ENCODE measurements at places on chromosomes 6 and 20.

DNA sequence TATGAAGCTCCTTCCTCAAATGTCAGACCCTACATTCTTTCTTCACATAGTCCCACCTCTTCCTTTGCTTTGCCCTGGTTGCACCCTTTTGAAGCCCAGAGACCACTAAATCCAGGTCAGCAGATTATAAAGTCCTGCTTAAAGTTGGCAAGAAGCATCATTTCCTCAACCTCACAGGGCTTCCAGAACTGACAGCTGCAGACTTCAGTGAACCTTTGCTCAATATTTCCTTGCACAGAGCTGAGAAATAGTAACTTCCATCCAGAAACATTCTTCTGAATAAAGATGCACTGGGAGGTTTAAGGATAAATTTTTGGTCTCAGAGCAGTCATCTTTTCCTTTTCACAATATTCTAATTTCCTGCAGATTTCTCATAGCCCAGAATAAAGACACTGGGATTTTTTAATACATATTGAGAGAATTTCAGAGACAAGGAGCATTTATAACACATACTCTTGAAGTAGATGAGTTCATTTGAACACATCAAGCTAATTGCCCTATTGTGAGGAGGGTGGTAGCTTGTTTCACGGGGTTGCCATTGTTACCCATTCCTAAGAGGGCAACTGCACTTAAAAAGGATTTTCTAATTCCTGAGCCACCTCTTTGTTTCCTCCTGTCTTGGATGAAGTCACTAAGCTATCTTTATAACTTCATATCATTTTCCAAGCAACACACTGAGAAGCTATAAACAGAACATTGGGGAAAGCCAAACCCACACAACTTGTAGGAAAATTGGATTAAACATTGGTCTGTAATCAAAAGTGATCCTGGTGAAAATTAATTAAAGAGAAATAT, 150.2 kb upstream of the PLN start:
- peaks cover 6% of the 10 kb centered on the region for H3K27me3 ChIP-seq
- peaks cover 4% of the 10 kb centered on the region for H3K36me3 ChIP-seq
- H3K27ac ChIP-seq: no peak overlapping the region
- H3K4me3 ChIP-seq: no peak overlapping the region
- no peaks in the 10 kb centered on the region for H3K4me1 ChIP-seq

DNA sequence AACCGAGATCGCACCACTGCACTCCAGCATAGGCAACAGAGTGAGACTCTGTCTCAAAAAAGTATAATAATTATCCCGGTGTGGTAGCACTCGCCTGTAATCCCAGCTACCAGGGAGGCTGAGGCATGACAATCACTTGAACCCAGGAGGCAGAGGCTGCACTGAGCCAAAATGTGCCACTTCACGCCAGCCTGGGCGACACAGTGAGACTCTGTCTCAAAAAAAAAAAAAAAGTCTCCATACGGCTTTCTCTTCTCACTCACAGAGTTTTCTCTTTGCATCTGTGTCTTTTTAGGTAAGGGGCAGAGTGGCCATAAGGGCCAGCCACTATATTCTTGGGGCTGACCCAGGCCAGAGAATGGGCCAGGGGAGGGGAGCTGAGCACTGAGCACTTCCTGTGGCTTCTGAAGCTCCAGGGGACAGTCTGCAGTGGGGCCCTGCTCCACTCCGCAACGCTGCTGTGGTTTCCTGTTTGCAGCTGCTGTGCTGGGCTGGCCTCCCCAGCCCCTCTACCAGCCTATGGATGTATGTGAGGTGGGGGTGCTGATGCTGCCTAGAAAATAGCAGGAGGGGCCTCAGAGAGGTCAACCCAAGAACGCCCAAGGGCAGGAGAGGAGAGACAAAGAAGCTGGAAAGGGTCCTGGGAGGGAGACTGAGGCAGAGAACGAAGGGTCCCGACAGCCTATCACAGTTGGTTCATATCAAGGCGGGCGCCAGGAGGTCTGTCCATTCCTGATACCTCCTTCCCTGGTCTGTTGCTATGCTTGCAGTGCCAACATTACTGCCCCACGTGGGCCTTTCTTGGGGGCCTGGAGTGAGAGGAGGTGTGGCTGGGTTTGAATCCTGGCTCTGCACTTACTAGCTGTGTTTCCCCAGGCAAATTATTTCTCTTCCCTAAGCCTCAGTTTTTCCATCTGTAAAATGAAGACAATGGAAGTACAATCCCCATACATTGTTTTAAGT, 16.0 kb downstream of the SLA2 start:
- no peaks in the 10 kb centered on the region for H3K36me3 ChIP-seq
- no peak overlapping the region for H3K4me3 ChIP-seq
- no peak for DNase-seq
- H3K27ac ChIP-seq: no peak overlapping the region
- H3K27me3 ChIP-seq: peaks cover 2% of the 10 kb centered on the region

GRCh38 chr6:83429857-83430610, 817 bp downstream of the ME1 start:
- H3K27ac ChIP-seq: peak overlapping the region; percentile 93
- peaks cover 12% of the 10 kb centered on the region for H3K36me3 ChIP-seq
- H3K4me1 ChIP-seq: peaks cover 71% of the 10 kb centered on the region
- no peaks in the 10 kb centered on the region for H3K27me3 ChIP-seq
- DNase-seq: no peak

DNA sequence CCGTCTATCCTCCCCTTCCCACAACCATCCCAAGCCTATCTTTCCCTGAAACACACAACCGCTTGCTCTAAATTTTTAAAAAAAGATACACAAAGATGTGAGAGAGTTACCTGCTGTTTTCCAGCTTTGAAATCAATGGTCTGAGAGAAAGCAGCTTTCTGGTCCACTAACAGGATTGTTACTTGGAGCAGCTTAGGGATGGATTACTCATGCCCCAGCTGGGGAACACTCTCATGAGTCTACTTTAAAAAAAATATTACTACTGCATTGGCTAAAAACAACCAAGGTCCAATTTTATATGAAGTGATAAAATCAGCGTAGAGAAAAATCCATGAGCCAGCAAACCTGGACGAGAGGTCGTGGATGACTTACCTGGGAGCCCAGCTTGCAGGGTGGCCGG, 29.6 kb upstream of the FOXC1 start:
- peaks cover 3% of the 10 kb centered on the region for H3K27me3 ChIP-seq
- DNase-seq: no peak
- no peak overlapping the region for H3K4me3 ChIP-seq
- H3K27ac ChIP-seq: peak overlapping the region; percentile 45
- peaks cover 2% of the 10 kb centered on the region for H3K36me3 ChIP-seq
- peaks cover 15% of the 10 kb centered on the region for H3K4me1 ChIP-seq

GRCh38 chr20:53444401-53445149, 149.1 kb downstream of the ZNF217 start:
- no peaks in the 10 kb centered on the region for H3K27me3 ChIP-seq
- H3K27ac ChIP-seq: no peak overlapping the region
- no peak overlapping the region for H3K4me3 ChIP-seq
- peaks cover 2% of the 10 kb centered on the region for H3K36me3 ChIP-seq

- no peak for DNase-seq
- peaks cover 17% of the 10 kb centered on the region for H3K4me1 ChIP-seq
- H3K4me3 ChIP-seq: no peak overlapping the region
- peaks cover 57% of the 10 kb centered on the region for H3K27me3 ChIP-seq
- H3K36me3 ChIP-seq: no peaks in the 10 kb centered on the region
Measured at GRCh38 chr6:144062786-144063185, 32.6 kb downstream of the SF3B5 start.

GRCh38 chr6:26056583-26057350, 30.5 kb upstream of the HFE start:
- H3K36me3 ChIP-seq: no peaks in the 10 kb centered on the region
- no peak for DNase-seq
- H3K4me1 ChIP-seq: peaks cover 12% of the 10 kb centered on the region
- peak overlapping the region; percentile 99 for H3K27ac ChIP-seq

DNA sequence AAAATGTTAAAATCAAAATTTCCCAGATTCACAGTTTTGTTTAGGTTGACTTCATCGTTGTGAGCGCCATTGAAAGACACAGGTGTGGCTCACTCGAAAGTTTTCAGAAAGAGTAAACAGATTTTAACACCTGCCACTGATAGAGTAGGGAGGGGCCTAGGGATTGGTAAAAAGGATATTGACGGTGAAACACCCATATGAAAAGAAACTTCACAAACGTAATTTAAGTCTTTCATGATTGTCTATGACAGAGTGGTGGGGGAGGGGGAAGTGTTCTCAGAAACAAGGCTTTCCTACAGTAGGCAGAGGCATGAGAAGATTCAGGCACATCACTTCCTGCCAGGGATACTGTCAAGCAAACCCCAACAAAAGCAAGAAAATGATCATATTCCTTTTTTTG, 101.4 kb downstream of the PERP start:
- H3K36me3 ChIP-seq: no peaks in the 10 kb centered on the region
- H3K27me3 ChIP-seq: peaks cover 1% of the 10 kb centered on the region
- no peak for DNase-seq
- H3K27ac ChIP-seq: no peak overlapping the region
- H3K4me3 ChIP-seq: no peak overlapping the region
- no peaks in the 10 kb centered on the region for H3K4me1 ChIP-seq

- H3K36me3 ChIP-seq: peaks cover 18% of the 10 kb centered on the region
- peaks cover 1% of the 10 kb centered on the region for H3K27me3 ChIP-seq
- peaks cover 23% of the 10 kb centered on the region for H3K4me1 ChIP-seq
- no peak overlapping the region for H3K27ac ChIP-seq
- H3K4me3 ChIP-seq: no peak overlapping the region
Measured at GRCh38 chr6:101826269-101826668, 432.8 kb downstream of the GRIK2 start.

GRCh38 chr20:45822857-45823256, 4.3 kb downstream of the TNNC2 start:
- DNase-seq: no peak
- H3K27ac ChIP-seq: no peak overlapping the region
- H3K4me3 ChIP-seq: no peak overlapping the region
- H3K4me1 ChIP-seq: peaks cover 38% of the 10 kb centered on the region
- peaks cover 4% of the 10 kb centered on the region for H3K27me3 ChIP-seq

DNA sequence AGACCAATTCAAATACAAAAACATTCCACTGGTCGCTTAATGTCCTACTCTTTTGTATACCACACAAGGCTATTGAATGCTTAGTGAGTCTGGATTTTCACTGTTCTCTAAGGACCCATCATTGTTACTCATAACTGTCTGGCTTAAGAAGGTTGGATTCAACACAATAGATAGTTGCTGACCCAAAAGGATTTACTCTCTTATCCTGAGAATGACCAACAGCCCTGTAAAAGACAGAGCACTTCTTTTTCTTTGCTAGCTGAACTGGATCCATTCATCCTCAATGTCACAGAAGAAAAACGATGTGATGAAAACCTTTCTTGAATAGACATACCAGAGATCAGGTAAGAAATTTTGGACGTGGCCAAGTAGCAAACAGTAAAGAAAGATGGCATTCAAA, 645.6 kb downstream of the KHDRBS2 start:
- H3K36me3 ChIP-seq: no peaks in the 10 kb centered on the region
- no peak for DNase-seq
- H3K27ac ChIP-seq: no peak overlapping the region
- H3K4me3 ChIP-seq: no peak overlapping the region
- H3K4me1 ChIP-seq: no peaks in the 10 kb centered on the region

DNA sequence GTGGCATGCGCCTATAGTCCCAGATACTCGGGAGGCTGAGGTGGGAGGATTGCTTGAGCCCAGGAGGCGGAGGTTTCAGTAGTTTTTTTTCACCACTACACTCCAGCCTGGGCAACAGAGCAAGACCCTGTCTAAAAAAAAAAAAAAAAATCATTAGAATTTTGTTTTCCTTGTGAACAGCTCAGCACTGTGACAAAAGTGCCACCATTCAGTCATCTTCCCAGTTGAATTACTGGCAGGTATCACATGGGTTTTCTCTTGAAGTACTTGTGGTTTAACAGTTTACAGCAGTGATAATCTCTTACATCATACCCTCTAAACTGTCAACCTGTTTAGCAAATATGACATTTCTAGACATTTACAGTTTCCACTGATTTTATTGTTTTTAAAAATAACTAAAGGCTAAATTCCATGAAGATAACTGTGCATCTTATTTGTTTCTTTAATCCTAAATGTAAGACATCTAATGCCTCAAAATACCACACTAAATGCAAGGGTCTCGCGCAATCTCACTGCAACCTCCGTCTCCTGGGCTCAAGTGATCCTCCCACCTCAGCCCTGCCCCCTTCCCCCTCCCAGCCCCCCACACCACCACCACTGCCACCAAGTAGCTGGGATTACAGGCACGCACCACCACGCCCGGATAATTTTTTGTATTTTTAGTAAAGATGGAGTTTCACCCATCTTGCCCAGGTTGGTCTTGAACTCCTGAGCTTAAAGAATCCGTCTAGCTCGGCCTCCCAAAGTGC, 7.0 kb downstream of the TRPC4AP start:
- H3K4me1 ChIP-seq: peaks cover 44% of the 10 kb centered on the region
- DNase-seq: no peak
- H3K27ac ChIP-seq: peak overlapping the region; percentile 12
- no peaks in the 10 kb centered on the region for H3K27me3 ChIP-seq
- peaks cover 4% of the 10 kb centered on the region for H3K36me3 ChIP-seq

GRCh38 chr6:150686566-150686965, 86.9 kb downstream of the PLEKHG1 start:
- no peak for DNase-seq
- H3K36me3 ChIP-seq: no peaks in the 10 kb centered on the region
- no peaks in the 10 kb centered on the region for H3K27me3 ChIP-seq
- no peak overlapping the region for H3K4me3 ChIP-seq
- no peak overlapping the region for H3K27ac ChIP-seq

GRCh38 chr6:15036690-15037245, 209.1 kb upstream of the JARID2 start:
- peaks cover 6% of the 10 kb centered on the region for H3K4me1 ChIP-seq
- no peak overlapping the region for H3K4me3 ChIP-seq
- no peak overlapping the region for H3K27ac ChIP-seq
- no peak for DNase-seq
- no peaks in the 10 kb centered on the region for H3K36me3 ChIP-seq
- H3K27me3 ChIP-seq: peaks cover 1% of the 10 kb centered on the region

- H3K27ac ChIP-seq: no peak overlapping the region
- no peaks in the 10 kb centered on the region for H3K27me3 ChIP-seq
Measured at GRCh38 chr6:40963019-40963418, 76.0 kb downstream of the UNC5CL start.

DNA sequence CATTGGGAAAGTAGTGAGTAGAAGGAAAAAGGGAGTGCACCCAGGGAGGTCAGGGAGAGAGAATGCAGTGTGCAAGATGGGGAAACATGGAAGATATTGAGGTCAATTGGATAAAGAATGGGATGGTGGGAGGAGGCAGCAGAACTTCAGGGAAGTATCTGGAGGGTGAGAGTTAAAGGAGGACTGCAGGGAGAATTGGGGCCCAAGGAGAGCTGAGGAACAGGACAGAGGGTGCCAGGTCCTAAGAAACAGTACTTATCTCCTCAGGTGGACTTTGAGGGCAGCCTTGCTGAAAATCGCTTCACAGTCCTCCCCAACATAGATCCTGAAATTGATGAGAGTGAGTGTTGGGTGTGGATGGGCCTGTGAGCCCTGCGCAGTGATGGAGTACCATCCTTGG, 4.2 kb upstream of the SAPCD1 start:
- DNase-seq: no peak
- no peaks in the 10 kb centered on the region for H3K27me3 ChIP-seq
- peaks cover 2% of the 10 kb centered on the region for H3K4me1 ChIP-seq
- H3K4me3 ChIP-seq: no peak overlapping the region
- H3K27ac ChIP-seq: no peak overlapping the region
- H3K36me3 ChIP-seq: peaks cover 4% of the 10 kb centered on the region

DNA sequence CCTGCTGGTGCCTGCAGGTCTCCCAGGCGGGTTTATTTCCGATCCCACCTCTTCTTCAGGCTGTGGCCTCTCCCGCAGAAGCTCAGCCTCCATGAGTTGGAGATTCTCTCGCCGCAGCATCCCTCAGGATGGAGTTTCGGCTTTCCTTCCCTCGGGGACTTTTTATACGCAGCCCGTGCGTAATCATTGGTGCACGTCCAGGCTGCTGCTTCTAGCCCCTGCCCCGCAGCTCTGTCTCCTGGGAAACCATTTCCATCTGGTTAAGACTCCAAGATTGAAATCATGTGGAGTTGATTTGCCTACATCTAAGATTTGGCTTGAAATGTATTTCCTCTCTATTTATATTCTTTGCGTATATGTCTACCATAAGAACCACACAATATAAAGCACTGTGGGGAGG, 46.7 kb upstream of the CARMIL1 start:
- DNase-seq: no peak
- peaks cover 17% of the 10 kb centered on the region for H3K4me1 ChIP-seq
